Naive thymus-derived CD4-positive, alpha-beta T cell (primary cell): ENCODE measurements at places on chromosomes 5 and 9. TPM values are rescaled to one million over a fixed set of nuclear protein-coding genes. Genes with fewer than 3 reads are reported as not detected.

The MYORG gene
- 1.9 TPM for total RNA-seq

The CXCL14 gene
- not detected for total RNA-seq

The PIK3R1 gene
- 72.0 and 80.4 TPM in 2 replicates for total RNA-seq

The ADRB2 gene
- total RNA-seq: 2.8 TPM

The INSYN2B gene
- not detected for total RNA-seq

The CDC42SE2 gene
- 205 and 206 TPM in 2 replicates for total RNA-seq

The SPAAR gene
- total RNA-seq: not detected

The CDC25C gene
- not detected for total RNA-seq

The ZFP2 gene
- 0.56 TPM for total RNA-seq

The SMIM3 gene
- 7.9 TPM for total RNA-seq

The PCDHGB1 gene
- total RNA-seq: 0.24 and 0.41 TPM in 2 replicates

The ANXA1 gene
- 133 and 145 TPM in 2 replicates for total RNA-seq

The RANBP6 gene
- 30.3 TPM for total RNA-seq

The RAB14 gene
- total RNA-seq: 64.8 TPM

The ST6GALNAC4 gene
- total RNA-seq: 26.1 and 31.2 TPM in 2 replicates

The ZBED3 gene
- 2.8 TPM for total RNA-seq

The SVEP1 gene
- 0.08 TPM for total RNA-seq

The CMBL gene
- total RNA-seq: 0.21 TPM

The IRGM gene
- total RNA-seq: 2.9 TPM

The PLCXD3 gene
- not detected for total RNA-seq

The SEPTIN8 gene
- total RNA-seq: 42.1 and 43.4 TPM in 2 replicates

The CCL21 gene
- not detected for total RNA-seq

The PCDHB2 gene
- total RNA-seq: 0.47 TPM

The GNA14 gene
- not detected in 2 replicates for total RNA-seq

The MSX2 gene
- total RNA-seq: not detected in 2 replicates
